Ureter (tissue), 1 donor: ENCODE measurements at places on chromosomes 12 and 14.

DNA sequence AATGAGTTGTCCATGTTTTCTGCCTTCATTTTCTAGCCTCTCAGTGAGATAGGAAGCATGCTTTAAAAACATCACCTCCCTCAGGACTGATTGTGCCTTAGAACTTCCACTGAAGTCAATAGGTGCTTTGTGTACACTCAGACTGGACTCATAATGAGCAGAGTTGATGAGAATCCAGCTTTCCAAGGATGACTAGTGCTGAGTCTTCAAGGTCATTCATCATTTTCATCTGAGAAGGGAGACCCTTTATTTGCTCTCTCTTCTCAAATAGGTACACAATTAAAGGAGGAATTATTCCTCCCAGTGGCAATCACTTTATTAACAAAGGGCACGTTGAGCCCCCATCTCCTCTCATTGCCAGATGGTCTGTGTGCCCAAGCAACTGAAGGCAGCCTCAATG is 210.9 kb upstream of the PRKD1 start:
- no peak for DNase-seq

- DNase-seq: no peak
Observed at GRCh38 chr12:50862316-50862715, 19.6 kb downstream of the TMPRSS12 start.

DNA sequence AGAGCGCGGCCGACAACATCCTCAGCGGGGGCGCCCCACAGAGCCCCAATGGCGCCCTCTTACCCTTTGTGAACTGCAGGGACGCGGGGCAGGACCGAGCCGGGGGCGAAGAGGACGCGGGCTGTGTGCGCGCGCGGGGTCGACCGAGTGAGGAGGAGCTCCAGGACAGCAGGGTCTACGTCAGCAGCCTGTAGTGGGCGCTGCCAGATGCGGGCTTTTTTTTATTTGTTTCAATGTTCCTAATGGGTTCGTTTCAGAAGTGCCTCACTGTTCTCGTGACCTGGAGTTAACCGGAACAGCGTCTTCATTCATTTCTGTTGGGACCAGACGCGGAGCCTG is 103.8 kb upstream of the FKBP4 start:
- no peak for DNase-seq

DNA sequence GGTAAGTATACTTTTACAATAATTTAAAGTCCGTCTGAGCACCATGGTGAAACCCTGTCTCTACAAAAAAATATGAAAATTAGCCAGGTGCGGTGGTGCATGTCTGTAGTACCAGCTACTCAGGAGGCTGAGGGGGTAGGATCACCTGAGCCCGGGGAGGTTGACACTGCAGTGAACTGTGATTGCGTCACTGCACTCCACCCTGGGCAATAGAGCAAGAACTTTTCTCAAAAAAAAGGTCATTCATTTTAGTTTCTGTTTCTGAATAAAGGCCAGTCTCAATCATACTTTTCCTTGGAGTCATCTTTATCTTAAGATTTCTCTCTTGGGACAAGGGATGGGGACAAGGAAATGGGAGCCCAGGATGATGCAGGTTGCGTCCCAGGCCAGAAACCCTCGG is 12.9 kb downstream of the ANKRD13A start:
- no peak for DNase-seq

GRCh38 chr14:51774209-51774608 is 86.2 kb upstream of the GNG2 start:
- DNase-seq: no peak

DNA sequence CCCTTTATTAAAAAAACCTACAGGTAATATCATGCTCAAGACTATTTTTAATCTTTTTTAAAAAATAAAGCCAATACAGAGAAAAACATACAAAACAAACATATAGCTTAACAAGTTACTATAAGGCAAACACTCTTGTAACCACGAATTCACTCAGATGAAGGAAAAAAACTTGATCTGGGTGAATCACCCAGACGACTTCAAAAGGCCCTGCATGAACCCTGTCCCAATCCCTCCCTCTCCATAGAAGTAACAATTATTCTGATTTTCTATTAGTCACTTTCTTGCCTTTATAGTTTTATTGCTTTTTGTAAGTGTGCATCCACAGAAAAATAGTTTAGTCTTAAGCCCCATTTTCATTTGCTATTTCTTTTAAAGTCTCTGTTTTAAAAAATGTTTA is 72.6 kb downstream of the LRP6 start:
- DNase-seq: no peak

DNA sequence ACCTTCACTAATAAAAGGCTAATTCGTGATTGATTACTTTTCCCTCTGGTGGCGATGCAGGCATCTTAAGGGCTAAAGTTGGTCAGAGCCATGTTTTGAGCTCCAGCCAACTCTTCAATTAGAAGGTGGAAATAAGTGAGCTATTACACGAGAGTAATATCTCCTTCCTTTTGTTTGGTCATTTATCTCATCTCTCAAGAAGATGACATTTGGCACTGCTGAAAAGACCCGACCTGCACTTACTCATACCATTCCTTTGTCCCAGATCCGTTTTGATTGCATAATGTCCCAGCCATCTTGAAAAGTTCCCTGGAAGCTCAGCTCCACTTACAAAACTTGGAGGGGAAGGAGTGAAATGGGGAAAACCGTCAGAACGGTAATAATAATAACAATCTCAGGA is 316.2 kb downstream of the VRK1 start:
- no peak for DNase-seq

DNA sequence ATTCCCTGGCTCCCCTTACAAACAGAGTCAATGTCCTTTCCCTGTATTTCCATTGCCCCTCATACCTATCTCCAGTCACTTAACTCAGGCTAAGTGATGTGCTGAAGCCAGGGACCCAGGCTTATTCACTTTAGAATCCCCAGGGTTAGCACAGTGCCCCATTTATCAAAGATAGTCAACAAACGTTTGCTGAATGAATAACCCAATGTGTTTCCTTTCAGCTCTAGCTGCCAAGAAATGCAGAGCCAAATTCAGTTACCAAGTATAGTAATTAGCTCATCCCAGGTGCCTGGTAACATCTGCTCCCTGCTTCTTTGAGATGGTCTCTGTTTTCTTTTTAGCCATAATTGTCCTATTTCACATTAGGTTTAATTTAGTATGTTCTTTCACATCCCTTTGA is 189.5 kb downstream of the PHLDA1 start:
- DNase-seq: no peak

DNA sequence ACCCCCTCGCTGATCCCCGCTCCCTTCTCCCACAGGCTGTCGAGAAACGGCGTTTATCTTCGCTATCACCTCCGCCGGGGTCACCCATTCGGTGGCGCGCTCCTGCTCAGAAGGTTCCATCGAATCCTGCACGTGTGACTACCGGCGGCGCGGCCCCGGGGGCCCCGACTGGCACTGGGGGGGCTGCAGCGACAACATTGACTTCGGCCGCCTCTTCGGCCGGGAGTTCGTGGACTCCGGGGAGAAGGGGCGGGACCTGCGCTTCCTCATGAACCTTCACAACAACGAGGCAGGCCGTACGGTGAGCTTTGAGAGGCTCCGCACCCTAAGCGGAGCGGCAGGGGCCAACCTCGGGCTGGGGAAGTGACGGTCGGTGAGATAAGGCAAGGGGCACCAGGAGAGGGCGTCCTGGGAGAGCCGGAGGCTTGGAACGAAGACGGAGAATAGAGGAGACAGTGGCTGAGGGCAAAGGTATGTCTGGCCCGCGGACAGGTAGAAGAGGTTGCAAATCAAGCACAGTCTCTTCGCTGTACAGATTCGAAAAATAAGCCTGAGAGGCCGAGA is 2.3 kb downstream of the WNT1 start:
- no peak for DNase-seq

GRCh38 chr12:51811203-51812202 is 37.0 kb downstream of the FIGNL2 start:
- no peak for DNase-seq

DNA sequence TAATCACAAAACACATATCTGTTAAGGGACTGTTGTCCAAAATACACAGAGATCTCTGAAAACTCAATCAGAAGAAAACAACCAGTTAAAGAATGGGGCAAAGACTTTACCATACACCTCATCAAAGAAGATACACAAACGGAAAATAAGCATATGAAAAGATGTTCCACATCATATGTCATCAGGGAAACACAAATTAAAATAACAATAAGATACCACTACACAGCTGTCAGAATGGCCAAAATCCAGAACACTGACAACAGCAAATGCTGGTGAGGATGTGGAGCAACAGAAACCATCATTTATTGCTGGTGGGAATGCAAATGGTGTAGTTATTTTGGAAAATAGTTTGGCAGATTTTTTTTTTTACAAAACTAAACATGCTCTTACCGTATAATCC is 220.5 kb upstream of the FOXN3 start:
- DNase-seq: no peak

- no peak for DNase-seq
Observed at GRCh38 chr12:104136577-104136976, 1.4 kb downstream of the NFYB start.

GRCh38 chr14:70002589-70003346 is 123.6 kb downstream of the SMOC1 start:
- DNase-seq: no peak

DNA sequence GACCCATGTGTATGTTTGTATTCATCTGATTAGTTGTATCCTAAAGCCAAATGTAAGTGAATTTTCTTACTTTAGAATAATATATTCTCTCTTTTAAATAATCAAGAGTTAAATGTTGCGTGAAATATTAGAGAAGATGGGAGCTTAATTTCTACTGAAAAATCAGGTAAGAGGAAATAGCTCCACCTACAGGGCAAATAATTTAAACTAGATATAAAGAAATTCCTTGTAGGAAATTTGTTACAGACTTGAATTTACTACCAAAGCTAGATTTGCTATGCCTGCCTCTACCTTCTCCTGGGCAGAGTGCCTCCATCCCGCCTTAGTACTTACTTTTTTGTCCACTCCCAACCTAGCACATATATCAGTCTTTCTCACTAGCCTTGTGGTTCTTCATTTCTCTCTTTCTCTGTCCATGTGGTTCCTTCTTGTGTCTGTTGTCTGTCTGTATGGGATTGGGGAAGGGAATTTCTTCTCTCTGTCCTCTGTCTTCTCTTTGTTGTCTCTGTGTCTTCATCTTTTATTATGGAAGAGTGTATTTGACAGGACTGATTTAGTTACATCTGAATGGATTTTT is 44.7 kb downstream of the PALS1 start:
- DNase-seq: no peak

DNA sequence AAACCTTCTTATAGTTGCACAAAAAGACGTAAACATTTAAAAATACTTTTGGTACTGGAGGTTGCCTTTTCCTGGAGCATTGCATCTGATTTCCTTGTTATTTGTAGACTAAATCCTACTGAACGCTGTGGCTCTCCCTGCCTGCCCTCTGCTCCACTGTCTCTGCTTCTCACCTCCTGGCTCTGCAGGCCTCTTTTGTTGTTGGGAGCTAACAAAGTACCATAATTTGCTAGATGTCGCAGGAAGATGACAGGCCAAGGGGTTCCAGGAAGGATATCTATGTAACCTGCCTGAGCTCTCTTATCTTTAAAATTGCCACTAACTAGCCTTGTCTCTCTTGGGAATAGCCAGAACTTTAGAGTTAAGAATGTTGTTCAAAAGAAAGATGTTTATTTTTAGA is 21.4 kb downstream of the SYNE2 start:
- no peak for DNase-seq

DNA sequence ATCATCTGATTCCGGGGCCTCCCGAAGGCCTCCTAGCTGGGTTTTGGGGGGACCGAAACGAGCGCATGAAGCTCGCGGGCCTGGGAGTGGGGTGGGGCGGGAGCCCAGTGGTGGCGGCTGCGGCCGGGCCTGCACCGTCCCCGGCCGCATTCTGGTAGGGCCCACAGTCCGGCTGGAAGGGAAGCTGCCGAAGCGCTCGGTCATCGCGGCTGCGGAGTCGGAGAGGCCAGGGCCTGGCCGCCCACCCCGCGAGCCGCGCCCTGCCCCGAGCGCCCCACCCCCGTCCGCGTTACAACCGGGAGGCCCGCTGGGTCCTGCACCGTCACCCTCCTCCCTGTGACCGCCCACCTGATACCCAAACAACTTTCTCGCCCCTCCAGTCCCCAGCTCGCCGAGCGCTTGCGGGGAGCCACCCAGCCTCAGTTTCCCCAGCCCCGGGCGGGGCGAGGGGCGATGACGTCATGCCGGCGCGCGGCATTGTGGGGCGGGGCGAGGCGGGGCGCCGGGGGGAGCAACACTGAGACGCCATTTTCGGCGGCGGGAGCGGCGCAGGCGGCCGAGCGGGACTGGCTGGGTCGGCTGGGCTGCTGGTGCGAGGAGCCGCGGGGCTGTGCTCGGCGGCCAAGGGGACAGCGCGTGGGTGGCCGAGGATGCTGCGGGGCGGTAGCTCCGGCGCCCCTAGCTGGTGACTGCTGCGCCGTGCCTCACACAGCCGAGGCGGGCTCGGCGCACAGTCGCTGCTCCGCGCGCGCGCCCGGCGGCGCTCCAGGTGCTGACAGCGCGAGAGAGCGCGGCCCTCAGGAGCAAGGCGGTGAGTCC is at the start of gene KLC1:
Gene KLC1 (plus strand): TSS at position 528 of the 819 bp plus-strand sequence. CDS start 25,354 bp downstream, outside the sequence.
- peak; percentile 90 for DNase-seq

- no peak for DNase-seq
Observed at GRCh38 chr12:5391653-5392052, 40.3 kb upstream of the NTF3 start.

- DNase-seq: no peak
Observed at GRCh38 chr14:24307575-24308341, at the start of gene CIDEB. Gene CIDEB, minus strand, starts transcription at chr14:24307977. Its CDS starts 119 bp downstream, at chr14:24307858.

DNA sequence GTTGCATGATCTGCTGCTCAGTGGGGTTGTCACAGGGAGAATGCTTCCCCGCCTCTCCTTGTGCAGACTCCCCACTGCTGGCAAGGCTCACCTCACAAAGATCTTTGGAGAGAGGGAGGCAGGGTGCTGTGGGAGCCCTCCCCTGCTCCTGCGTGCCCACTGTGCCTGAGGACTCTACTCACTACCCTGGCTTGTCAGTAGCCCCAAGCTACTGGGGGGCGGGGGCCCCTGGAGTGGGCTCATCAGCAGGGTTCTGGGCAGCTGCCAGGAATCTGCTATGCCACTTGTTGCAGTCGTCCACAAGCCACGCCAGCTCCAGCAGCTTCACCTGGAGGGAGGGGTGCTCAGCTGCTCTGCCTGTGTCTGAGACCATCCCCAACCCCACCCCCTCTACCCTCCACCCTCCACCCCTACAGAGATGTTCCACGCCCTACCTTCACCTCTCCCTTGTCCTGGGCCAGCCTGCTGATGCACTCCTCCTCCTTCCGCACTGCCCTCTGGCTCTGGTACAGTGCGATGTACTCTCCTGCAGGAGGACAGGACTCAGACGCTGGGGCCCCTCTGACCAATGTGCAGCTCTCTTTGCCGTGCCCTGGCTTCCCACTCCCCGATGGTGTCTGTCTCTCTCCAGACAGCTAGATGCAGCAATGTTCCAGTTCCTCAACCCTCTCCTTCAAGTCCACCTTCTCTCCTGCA is 14.2 kb upstream of the BLTP3B start:
- DNase-seq: no peak

- no peak for DNase-seq
Observed at GRCh38 chr12:7072554-7072953, 12.0 kb downstream of the C1S start.

GRCh38 chr14:55902241-55902640 is 216.0 kb upstream of the PELI2 start:
- no peak for DNase-seq

DNA sequence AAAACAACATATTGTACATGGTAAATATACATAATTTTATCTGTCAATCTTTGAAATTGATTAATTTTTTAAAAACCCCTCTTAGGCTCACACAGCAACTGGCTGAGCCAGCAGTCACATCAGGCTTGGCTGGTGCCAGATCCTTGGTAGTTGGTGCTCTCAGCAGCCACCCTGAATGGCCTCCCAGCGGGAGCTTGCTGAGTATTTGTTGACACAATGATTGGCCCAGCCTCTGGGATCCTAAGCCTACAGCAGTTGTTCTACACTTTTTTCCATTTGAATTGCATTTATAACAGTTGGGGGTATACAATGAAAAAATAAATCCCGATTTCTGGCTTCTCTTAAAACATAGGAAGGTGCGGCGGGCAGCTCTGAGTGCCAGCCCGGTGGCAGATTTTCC is 11.1 kb downstream of the PRKAB1 start:
- no peak for DNase-seq
